ENCODE measurements at places on chromosomes 2 and 18.

DNA sequence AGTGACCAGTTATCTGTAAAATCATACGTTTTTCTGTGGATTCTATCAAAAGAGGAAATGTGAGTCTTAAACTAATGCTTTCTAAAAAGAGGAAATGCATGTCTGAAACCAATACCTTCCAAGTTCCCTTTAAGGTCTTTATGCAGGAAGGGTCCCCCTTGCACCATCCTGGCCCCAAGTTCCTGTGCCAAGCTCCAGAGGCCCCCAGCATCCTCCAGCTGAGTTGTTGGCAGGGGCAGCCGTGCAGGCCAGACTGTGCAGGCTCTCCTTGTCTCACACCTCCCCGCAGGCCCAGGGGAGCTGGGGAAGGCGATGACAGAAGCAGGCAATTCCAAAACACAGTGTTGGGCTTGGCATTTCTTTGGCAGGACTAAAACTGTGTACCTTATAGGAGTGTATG, 39.2 kb downstream of the DPYSL5 start:
- no peak for DNase-seq

DNA sequence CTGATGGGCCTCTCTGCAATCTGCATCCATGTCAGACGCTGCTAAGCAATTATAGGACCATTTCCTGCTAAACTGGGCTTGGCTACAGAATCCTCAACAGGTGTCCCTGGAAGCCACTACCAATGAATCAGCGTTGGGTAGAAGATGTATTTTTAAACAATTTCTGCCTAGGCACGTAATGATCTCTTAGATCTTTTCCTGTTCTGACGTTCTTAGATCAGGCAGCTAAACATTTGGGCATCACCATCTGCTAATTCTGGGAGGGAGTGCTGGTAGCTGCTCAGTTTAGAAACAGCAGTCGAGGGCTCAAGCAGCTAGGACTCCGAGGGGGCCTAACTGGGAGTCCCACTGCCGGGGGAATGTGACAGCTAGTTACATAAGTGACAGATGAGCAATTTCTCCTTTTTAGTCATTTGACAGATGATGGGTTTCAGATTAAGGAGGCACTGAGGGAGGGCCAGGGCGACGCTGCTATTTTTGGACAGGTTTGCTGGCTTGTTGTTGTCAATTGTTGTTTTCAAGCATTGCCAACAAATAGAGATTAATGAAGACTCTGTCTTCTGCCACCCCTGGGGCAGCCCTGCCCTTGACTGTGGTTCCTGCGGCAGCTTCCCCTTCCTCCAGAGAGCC, 92.7 kb downstream of the MRO start:
- no peak for DNase-seq

GRCh38 chr18:59592624-59593023, 104.6 kb downstream of the CCBE1 start:
- no peak for DNase-seq

DNA sequence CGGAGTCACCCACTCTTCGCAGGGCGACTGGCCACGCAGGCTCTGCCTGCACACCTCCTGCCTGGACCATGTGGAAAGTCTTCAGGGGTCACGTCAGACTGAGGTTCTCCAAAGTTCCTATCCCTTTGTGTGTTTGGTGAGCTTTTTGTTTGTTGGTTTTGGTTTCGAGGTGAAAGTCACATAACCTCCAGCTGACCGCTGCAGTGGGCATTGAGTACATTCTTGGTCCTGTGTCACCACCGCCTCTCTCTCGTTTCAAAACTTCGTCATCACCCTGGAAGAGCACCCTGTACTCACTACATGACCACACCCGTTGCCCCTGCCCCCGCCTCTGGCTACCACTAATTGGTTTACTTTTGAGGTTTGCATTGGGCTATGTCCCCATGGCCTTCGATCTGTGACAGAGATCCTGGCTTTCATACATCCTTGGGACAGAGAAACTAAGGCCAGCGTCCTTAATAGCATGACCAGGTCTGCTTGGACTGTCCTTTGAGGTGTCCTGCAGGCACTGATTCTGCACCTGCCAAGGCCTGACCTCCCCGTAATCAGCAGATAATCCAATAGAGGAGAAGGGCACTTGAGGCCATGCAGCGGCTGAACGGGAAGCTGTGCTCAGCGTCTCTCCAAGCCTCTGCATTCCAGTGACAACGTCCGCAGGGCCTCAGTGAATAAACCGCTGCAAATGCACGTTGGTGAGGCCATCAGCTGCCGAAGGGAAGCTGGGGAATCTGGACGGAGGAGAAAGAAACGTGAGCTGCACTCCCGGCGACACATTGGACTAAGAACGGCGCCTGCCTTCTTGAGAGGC, 46.8 kb downstream of the SH3BP4 start:
- peak; percentile 89 for DNase-seq

DNA sequence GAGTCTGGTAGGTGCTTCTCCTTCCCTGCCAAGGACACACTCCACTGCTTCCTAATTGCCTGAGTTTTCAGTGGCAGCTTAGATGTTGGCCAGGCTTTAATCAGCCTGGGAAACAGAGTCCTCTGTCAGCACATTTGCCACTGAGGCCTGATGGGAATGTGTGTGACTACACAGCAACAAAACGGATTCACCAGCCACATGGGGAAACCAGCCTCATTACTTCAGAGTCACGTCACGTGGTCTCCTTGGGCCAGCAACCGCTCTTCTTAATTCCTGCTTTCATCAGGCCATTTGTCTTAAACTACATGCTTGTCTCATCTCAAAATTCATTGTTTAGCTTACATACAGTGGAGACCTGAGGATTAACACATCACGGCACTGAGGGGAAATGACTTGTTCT, 93.9 kb upstream of the LTBP1 start:
- DNase-seq: no peak

GRCh38 chr2:163417596-163418337, 318.0 kb downstream of the FIGN start:
- DNase-seq: no peak

GRCh38 chr2:27078267-27079194, at the start of gene EMILIN1:
EMILIN1 (plus strand) TSS chr2:27078615; CDS start chr2:27079066, 451 bp downstream.
- no peak for DNase-seq

DNA sequence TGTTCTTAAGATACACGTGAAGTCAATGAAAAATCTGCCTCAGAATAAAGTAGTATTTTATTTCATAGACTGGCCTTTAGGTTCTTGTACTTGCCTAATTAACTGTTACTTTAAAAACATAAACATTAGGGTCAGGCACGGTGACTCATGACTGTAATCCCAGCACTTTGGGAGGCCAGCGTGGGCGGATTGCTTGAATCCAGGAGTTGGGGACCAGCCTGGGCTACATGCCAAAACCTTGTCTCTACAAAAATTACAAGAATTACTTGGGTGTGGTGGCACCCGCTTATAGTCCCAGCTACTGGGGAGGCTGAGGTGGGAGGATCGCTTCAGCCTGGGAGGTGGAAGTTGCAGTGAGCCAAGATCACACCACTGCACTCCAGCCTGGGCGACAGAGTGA, 16.0 kb upstream of the SNORC start:
- no peak for DNase-seq

DNA sequence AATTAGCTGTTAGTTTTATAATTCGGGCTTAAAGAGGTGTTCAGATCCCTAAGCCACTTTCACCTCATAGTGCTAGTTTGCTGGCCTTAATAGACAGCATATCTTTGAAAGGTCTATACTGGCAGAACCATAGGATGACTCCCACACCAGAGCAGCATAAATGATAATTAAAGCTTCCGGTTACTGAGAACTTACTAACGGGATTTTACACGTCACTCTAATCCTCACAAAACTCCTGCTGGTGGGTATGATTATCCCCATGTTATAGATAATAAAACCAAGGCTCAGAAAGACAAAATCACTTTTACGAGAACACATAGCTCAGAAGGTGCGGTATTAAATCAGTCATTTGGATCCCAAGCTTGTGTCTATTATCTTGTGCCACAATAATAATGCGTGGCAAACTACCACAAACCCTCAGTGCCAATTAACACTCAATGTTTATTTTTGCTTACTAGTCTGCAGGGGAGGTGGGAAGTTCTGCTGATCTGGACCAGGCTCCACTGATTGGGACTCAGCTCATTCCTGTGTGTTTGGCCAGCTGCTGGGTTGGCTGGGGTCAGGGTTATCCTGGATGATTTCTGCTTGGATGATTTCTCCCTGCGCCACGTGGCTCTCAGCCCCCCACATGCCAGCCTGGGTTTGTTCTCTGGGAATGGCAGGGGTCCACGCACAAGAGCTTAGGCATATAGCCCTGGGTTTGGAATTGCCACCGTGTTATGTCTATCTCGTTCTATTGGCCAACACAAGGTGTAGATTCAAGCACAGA, 62.3 kb downstream of the TRIB2 start:
- DNase-seq: no peak

GRCh38 chr2:26974352-26974751, 3.9 kb downstream of the MAPRE3 start:
- DNase-seq: no peak

GRCh38 chr18:6355789-6356589, 58.7 kb downstream of the L3MBTL4 start:
- no peak for DNase-seq

DNA sequence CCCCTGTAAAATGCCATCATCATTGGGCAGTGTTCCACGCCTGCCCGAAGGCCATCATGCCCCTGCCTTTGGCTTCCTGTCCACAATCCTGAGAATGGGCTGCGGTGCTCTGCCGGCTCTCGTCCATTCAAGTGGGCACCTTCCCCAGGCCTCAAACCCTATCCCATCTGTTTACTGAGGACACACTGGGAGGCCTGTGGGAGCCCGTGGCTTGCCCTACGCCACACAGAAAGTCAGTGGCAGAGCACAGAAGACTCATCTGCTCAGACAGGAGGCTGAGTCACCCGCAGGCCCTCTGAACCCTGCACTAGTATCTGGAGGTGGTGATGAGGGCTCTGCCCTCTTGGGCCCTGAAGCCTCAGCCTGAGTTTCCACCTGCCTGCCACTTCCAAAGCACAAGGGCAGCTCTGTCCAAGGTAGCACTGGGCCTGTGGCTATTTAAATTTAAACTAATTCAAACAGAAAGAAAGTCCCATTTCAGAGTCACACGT, 19.1 kb upstream of the ANKRD53 start:
- no peak for DNase-seq

- DNase-seq: no peak
Observed at GRCh38 chr18:6683112-6683876, 46.2 kb upstream of the ARHGAP28 start.

GRCh38 chr2:65349863-65350262, 82.5 kb downstream of the SPRED2 start:
- peak; percentile 65 for DNase-seq

- DNase-seq: no peak
Observed at GRCh38 chr2:232959139-232959538, 53.9 kb downstream of the NGEF start.

DNA sequence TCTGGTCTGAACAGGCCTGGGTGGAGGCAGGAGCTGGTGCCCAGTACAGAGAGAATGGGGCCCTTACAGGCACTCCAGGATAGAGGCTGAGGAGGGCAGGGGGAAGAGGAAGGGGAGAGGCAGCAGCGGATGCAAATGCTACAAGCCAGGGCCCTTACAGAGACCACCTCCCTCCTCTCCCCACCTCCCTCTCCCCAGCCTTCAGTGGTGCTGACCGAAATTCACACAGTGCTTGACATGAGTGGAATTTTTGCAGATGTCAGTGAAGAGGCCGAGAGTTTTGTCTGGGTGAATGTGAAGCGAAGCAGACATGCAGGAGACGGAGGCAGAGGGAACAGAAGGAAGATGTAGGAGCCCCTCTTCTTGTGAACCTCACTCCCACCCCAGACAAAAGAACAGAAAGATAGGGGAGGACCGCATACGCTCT, 31.9 kb downstream of the CIB4 start:
- no peak for DNase-seq

GRCh38 chr2:29323301-29323700, 208.1 kb downstream of the CLIP4 start:
- no peak for DNase-seq

DNA sequence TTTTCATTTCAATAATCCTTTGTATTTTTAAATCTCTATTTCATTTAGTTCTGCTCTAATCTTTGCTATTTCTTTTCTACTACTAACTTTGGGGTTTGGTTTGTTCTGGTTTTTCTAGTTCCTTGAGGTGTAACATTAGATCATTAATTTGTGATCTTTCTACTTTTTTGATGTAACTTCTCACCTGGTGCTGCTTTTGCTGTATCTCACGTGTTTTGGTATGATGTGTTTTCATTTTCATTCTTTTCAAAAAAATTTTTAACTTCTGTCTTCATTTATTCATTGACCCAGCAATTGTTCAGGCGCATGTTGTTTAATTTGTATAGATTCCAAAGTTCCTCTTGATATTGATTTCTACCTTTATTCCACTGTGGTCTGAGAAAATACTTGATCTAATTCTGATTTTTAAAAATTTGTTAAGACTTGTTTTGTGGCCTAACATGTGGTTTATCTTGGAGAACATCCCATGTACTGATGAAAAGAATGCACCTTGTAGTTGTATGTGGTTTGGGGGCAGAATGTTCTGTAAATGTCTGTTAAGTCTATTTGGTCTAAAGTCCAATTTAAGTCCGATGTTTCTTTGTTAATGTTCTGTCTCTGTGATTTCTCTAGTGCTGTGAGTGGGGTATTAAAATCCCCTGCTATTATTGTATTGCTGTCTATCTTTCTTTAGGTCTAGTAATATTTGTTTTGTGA, 17.3 kb upstream of the MALT1 start:
- DNase-seq: no peak

DNA sequence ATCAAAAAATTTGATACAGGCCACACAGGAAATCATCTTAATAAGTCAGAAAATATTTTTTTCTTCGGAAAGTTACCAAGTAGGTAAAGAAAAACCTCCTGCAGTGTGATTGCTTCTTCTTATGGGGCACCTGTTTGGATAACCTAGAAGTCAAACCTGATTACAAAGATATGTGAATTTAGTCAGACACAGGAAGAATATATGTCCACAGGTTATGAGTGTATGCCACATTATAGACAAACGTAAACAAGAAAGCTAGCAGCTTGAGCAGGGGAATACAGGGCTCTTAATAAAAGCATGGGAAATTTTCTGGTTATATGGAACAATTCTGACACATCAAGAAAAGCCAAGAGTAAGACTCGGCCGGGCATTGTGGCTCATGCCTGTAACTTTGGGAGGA, 35.8 kb upstream of the MTCL1 start:
- DNase-seq: no peak

DNA sequence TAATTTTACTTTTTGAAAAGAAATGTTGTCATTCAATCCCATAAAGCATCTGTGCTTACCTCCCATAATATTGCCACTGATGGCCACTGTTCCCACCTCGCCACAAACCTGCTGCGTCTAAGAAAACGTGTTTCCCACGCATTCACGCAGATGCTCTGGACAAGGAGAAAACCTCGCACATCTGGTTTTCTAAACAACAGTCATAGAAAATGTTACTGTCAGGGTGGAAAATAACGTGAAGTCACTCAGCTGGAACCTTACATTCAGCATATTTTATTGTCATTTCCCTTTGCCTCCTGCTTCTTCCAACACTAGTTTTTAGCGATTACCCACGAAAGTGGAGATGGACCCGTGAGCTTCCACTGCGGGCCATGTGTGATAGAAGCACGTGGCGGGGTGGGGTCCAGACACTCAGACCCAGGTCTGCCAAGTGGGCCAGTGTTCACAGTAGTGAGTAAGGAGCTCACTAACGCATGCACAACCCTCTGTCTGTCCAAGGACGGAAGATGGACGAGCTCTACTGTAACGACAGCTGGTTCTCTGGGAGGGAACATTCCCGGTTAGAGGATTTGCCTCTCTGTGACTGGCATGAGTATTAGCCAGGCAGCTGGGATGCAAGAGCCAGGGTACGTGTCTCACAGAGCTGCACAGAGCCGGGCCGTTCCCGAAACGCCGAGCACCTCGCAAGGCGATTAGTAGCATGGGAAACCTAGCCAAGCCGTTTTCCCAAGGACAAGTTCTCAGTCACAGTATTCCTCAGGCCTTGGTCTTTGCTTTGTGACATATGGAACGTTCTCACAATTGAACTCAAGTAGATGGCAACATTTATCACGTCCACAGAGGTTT, 94.5 kb downstream of the MTCL1 start:
- DNase-seq: no peak

- no peak for DNase-seq
Observed at GRCh38 chr2:8541223-8541622, 140.6 kb upstream of the ID2 start.
